Central memory CD4-positive, alpha-beta T cell (primary cell): ENCODE measurements at places on chromosomes 12 and 14.
A peak's percentile ranks its signal among the peaks of the same experiment; 100 is the strongest.

- DNase-seq = no peak
Measured at GRCh38 chr12:132076711-132077110, 67.4 kb downstream of the DDX51 start.

- peak; percentile 85 for DNase-seq
Measured at GRCh38 chr12:111405859-111406473, at the start of gene SH2B3. Gene SH2B3 (plus strand): TSS chr12:111405923. CDS start chr12:111418146, 12,223 bp downstream.

DNA sequence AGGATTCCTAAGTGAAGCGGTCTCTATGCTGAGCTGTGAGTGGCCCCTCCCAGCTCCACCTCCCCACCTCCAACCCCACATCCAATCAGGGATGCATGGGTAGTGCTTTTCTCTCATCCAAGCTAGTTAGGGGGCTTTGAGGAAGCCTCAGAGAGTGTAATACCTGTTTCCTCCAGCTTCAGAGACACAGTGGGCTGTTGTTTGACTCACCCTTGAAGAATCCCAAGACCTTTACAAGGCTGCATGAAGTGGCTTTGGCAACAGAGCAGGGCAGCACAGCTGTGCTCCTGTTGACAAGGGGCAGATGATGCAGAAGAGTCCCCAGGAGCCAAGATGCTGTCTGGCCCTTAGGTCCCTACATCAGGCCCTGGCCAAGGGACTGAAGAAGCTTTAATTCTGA is 27.1 kb upstream of the CLMN start:
- DNase-seq = no peak

GRCh38 chr14:78902010-78902623 is 731.9 kb downstream of the NRXN3 start:
- DNase-seq = no peak

DNA sequence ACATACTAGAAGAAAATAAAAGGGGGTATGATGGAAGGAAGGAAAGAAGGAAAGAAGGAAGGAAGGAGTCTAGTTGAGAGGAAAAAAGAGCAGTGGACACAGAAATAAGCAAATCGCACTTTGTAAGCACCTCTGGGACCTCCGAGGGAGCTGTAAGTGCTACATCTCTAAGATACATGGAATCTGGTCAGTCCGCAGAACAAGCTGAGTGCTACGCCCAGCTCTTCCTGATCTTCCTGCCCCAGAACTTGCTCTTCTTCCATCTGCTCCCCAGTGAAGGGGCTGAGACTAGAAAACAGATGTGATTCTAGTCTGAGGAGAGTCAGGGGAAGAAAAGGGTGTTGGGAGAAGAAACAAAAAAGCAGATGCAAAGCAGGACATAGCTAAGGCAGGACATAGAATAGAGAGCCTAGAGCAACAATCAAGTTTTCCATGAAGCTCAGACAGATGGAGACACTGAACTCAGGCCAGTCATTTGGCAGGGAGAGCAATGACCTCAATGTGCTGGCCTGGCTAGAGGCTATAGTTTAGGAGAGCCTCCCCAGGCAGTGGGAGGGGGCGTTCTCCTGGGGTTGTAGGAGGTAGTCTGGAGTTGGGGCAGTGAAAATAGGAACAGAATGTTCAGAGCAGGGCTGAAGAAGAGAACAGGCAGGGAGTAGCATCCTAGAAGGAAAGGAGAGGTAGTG is 1.7 kb upstream of the MFAP5 start:
- DNase-seq = no peak

- DNase-seq = peak; percentile 72
Measured at GRCh38 chr12:56160193-56160763, 2.1 kb downstream of the MYL6 start.

GRCh38 chr14:99169776-99170356 is 102.1 kb downstream of the BCL11B start:
- DNase-seq = no peak

DNA sequence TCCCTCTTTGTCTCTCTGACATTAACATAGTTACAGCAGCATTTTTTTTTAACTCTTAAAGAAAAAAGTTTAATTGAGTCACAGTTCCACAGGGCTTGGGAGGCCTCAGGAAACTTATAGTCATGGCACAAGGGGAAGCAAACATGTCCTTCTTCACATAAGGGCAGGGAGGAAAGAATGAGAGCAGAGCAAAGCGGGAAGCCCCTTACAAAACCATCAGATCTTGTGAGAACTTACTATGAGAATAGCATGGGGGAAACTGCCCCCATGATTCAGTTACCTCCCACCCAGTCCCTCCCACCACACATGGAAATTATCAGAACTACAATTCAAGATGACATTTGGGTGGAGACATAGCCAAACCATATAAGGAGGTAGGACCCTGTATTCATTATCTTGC is 96.2 kb downstream of the PLBD1 start:
- DNase-seq = no peak

GRCh38 chr12:122406701-122407164 is 15.7 kb downstream of the CLIP1 start:
- DNase-seq = no peak

DNA sequence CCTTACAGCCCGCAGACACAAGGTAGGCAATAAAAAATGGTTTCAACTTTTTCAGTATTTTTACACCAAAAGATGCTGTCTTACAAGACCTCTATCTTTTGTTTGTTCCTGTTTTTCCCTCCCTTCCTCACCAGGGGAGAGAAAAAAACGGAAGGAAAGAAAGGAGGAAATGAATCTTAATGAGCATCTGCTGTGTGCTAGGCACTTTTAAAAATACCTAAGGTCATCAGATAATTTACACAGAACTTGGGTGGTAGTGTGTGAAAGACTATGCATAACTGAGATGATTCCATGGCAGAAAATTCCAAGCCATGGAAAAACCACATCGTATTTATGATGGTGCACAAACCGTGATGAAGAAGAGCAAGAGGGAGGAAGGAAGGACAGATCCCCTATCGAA is 121.2 kb downstream of the DIP2B start:
- DNase-seq = no peak

- DNase-seq = peak; percentile 64
Measured at GRCh38 chr14:50830044-50830931, 674 bp downstream of the NIN start.

- no peak for DNase-seq
Measured at GRCh38 chr12:104858611-104859543, 99.2 kb downstream of the SLC41A2 start.

DNA sequence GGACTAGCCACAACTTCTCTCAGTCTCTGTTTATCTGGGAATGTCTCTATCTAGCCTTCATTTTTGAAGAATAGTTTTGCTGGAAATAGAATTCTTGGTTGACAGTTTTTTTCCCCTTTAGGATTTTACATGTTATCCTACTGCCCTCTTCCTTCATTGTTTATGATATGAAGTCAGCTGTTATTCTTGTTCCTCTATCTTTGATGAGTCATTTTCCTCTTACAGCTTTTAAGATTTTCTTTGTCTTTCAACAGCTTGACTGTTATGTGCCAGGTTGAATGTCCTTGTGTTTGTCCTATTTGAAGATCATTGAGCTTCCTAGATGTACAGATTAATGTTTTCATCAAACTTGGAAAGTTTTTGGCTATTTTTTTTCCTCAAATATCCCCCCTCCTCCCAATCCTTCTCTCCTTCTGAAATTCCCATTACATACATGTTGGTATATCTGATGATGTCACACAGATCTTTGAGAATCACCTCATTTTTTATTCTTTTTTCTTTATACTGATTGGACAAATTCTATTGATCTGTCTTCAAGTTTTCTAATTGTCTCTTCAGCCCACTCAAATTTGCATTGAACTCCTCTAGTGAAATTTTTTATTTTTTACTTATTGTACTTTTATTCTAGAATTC is 4.5 kb upstream of the GOLGA5 start:
- no peak for DNase-seq

DNA sequence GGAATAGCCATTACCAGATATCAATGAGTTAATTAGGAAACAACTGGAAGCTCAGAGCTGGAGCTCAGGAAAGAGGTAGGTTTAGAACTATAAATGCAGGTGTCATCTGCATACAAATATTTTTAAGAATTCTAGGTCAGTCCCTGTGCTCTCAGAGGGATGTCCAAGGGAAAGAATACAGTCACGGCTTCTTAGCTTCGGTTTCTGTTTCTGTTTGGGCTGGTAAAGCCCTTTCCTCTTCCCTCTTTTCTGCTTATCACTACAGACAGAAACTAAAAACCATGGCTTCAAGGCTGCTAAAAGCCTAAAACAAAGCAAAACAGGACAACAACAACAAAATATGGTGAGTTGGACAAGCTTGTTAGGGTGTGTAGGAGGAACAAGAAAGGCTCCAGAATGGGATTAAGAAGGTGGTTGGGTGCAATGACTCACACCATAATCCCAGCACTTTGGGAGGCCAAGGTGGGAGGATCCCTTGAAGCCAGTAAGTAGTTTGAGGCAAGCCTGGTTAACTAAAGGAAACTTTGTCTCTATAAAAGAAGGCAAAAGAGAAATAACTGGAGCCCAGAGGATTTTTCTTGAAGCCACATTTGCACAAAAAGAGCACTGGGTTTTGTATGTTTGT is 113.0 kb downstream of the SEC23A start:
- no peak for DNase-seq

GRCh38 chr12:26721800-26722199 is 111.2 kb downstream of the ITPR2 start:
- DNase-seq = no peak

- DNase-seq = no peak
Measured at GRCh38 chr14:101508948-101509729, 52.2 kb upstream of the DIO3 start.

GRCh38 chr14:73460691-73461127 is 2.4 kb upstream of the NUMB start:
- no peak for DNase-seq

DNA sequence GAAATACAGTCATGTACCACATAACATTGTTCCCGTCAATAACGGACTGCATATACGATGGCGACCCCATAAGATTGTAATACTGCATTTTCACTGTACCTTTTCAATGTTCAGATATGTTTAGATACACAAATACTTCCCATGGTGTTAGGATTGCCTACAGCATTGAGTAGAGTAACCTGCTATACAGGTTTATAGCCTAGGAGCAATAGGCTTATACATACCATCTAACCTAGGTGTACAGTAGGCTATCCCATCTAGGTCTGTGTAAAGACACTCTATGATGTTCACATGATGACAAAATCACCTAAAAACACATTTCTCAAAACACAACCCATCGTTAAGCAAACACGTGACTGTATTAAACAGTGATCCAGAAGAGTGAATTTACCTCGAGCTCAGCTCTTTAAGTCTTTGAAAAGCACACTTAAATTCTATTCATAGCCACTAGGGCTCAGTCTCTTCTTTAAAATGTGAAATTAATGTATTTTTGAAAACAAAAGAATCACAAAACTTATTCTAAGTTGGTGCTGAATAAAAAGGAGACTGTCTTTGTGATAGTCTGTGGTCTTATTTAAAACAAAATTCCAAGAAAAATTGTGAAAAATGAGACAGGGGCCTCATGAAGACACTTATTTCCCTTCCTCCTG is 239.1 kb upstream of the ARID2 start:
- no peak for DNase-seq

- DNase-seq = no peak
Measured at GRCh38 chr14:87334997-87335685, 657.8 kb downstream of the GALC start.

DNA sequence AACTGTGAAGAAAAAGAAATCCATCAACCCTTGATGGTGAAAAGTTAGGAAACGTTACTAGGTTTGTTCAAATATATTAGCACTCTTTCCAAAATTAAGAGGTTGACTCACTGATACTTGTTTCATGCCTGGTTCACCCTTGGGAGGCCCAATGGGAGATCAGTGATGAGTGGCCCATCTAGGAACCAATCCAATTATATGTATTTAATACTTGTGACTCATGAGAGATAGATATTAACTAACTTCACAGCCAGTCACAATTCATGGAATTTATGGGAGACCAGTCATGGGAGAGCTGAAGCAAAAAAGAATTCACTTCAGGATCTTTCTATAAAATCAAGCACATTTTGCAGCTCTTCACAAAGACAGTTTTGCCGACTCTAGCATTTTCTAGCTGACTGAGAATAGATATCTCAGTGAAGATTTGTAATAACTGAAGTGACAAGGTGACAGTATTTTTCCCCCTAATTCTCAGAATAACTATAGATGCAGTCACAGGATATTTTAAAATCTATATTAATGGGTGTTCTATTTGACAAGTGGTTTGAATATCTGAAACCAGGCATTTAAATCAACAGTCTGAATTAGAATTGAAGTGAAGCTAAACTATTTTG is 230.2 kb downstream of the EPS8 start:
- no peak for DNase-seq

DNA sequence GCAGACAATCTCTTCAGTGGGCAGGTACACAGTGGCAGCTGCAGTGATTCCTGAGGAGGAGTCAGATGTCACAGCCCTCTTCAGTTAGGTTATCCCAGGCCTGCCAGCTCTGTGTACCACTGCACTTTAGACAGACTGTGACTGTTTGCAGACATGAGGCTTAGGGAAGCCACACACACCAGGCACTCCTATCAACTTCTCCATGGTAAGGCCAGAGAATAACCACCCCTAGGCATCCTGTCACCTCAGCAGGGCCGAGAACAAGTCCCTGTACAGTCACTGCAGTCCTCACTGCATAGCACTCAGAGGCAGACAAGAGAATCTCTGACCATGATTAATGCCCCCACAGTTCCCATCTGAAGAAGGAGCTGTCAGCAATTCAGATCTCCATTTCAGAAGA is 296.5 kb downstream of the GALC start:
- DNase-seq = no peak

- DNase-seq = no peak
Measured at GRCh38 chr14:28576523-28576922, 190.1 kb upstream of the FOXG1 start.

- no peak for DNase-seq
Measured at GRCh38 chr14:51697848-51698247, 46.1 kb downstream of the FRMD6 start.

GRCh38 chr12:49872781-49873181 is 29.9 kb upstream of the BCDIN3D start:
- DNase-seq = no peak

DNA sequence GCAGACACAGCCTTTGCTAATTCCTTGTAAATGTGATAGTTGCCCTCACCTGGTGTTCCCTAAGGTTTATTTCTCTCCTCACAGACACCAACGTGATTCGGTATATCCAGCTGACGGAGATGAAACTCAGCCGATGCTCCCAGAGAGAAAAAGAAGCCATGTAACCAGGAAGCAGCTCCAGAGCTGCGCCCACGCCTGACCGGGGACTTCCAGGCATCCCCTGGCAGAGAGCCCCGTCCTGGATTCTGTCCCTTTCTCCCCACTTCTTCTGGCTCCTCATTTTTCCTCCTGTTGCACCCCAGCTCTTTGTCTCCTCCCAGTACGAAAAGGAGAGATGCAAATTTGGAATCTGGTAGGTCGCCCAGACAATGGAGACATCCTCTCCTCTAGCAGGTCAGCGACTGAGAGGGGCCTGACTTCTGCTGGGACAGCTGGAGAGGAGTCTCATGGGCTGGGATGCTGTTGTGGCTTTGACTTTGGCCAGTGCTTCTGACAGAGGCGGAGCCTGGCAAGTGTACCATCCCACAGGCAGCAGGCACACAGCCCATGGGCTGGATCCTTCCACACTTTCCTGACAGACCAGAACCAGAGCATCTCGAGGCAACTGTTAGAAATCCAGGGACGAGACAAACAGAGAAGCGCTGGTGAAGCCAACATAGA is 29.4 kb downstream of the TTC9 start:
- no peak for DNase-seq
